ENCODE measurements at places on chromosomes 2 and 18. TPM values are rescaled to one million over a fixed set of nuclear protein-coding genes. Genes with fewer than 3 reads are reported as not detected.

DNA sequence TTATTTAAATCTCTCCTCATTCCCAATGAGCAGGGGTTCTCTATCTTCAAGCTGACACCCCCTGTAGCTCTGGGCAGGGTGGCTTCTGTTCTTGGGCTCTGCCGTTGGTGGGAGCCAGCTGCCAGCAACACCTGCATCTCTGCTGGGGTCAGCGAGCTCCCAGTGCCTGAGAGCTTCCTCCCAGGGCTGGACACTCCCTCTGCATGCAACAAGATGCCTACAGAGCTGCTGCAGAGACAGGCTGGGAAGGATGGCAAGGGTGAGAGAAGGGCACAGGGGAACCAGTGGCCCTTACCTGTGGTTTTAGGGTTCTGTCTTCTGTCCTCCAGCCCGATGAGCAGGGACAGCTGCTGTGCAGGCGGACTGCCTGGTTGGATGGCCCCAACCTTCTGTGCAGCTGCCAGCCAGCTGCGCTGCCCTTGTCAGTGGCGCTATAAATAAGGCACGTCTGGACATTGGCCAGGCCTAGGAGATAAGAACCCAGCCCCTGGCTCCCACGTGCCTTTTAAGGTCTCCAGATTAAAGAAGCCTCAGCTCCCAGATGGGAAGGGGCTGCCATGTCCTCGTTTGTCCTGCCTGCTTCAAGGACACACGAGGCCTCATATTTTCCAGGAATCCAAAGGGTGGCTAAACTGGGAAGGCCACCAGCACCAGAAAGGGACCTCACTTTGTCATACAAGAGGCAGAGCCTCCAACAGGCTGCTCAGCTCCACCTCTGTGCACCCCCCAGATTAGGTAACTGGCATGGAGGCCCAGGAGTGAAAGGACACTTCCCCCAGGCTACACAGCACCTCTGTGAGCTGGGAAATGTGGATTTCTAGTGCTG is 39.5 kb upstream of the FHL2 start:
- no peaks in the 10 kb centered on the region for H3K36me3 ChIP-seq
- H3K4me1 ChIP-seq = peaks cover 2% of the 10 kb centered on the region
- no peak overlapping the region for H3K27ac ChIP-seq

DNA sequence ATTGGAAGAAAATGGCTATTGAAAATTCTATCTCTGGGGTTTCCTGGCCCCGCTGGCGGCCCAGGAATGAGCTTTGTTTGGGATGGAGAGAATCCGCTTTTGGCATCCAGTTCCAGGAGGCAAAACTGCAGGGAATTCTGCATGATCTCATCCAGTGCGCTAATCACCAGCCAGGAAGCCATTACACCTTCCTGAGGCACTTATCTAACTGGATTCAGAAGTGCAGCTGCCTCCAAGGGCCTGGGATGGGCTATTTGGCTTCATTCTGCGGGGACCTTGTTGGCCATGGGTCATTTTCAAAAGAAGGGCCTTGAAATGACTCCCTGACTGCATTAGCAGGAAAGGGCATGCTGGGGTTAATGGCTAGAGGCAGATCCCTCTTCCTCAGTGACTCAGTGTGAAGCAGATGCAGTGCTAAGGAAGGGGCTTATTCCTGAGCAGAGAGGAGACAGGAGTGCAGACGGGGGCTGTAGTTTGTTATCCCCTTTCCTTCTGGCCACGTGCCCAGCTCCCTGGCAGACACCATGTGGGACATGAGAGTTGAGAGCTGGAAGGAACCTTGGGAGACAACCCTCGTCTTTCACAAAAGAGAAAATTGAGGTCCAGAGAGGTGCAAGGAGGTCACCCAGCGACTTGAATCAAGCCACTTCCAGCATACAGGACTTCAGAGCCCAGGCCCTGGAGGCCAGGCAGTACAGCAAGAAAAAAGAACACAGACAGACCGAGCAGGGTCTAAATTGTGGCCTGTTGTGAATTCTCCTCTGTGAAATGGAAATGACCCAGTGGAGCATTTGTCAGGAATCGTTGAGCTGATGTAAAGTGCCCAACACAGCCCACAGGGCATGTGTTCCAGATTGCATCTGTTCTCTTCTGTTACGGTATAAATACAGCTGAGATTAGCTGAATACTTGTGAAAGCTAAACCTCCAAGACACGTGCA is 161.8 kb downstream of the PRKCE start:
- H3K27me3 ChIP-seq = no peaks in the 10 kb centered on the region
- no peak for DNase-seq
- H3K4me1 ChIP-seq = no peaks in the 10 kb centered on the region
- no peaks in the 10 kb centered on the region for H3K36me3 ChIP-seq
- peak overlapping the region; percentile 60 for H3K27ac ChIP-seq

GRCh38 chr2:11491348-11491933 is 25.5 kb upstream of the E2F6 start:
- DNase-seq = no peak
- H3K27ac ChIP-seq = no peak overlapping the region
- H3K27me3 ChIP-seq = peaks cover 44% of the 10 kb centered on the region
- H3K36me3 ChIP-seq = peaks cover 2% of the 10 kb centered on the region
- no peak overlapping the region for H3K4me3 ChIP-seq
- H3K4me1 ChIP-seq = no peaks in the 10 kb centered on the region

Gene DES
- not detected for total RNA-seq

GRCh38 chr18:9380101-9380500 is 45.5 kb downstream of the TWSG1 start:
- no peak overlapping the region for H3K27ac ChIP-seq
- H3K27me3 ChIP-seq = no peaks in the 10 kb centered on the region
- no peak overlapping the region for H3K4me3 ChIP-seq
- no peaks in the 10 kb centered on the region for H3K4me1 ChIP-seq
- peaks cover 5% of the 10 kb centered on the region for H3K36me3 ChIP-seq
- DNase-seq = no peak

Gene TMEM182
- total RNA-seq = 2.9 TPM

DNA sequence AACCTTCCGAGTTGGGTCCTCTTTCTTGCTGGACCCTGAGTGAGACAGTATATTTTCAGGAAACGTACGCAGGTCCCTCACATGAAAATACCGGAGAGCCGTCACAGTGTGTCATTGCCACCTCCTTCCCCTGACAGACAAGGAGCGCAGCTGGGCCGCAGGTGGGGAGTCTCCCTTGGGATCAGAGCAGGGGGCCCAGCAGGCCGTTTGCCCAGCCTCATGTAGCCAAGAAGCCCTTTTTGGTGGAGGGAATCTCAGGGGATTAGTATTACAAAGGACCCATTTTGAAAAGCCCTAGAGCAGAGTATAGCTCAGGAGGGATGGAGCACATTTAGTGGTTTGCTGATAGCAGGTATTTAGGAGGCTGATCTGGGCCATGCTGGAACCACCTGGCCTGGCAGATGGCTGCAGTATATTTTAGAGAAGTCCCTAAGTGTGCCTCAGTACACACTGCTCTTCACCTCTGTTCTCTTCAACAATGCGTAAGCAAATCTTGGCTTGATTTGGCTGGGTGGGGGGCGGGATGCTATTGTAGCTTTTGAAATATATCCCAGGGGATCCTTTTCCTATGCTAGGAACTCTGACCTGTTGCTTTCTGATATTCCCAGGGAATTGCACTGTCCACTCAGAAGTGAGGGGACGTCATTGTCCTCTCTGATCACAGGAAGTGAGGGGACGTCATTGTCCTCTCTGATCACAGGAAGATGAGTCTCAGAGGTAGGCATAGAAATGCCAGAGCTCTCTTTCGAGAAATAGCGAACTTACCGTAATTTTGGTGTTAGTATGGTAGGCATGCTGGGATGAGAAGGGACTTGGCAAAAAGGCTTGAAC is 171.9 kb downstream of the HRH4 start:
- peaks cover 47% of the 10 kb centered on the region for H3K27me3 ChIP-seq
- H3K36me3 ChIP-seq = no peaks in the 10 kb centered on the region
- H3K27ac ChIP-seq = no peak overlapping the region
- no peak overlapping the region for H3K4me3 ChIP-seq
- no peak for DNase-seq
- H3K4me1 ChIP-seq = no peaks in the 10 kb centered on the region

DNA sequence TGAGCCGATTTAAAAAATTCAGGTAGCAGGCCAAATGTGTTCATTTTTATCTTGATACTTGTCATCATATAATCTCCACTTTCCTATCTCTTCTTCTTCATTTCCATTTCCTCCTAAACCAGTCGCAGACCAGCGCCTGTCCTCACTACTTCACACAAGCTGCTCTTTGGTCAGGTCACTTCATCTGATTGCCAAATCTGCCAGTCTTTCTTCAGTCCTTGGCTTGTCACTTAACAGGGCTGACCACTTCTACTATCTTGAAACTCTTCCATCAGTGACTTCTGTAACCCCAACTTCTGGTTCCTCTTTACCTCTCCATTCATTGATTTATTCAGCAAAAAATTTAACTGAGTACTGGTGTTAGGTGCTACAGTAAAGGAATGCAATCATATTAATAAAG is 18.0 kb upstream of the SPRED2 start:
- H3K27me3 ChIP-seq = peaks cover 58% of the 10 kb centered on the region
- no peaks in the 10 kb centered on the region for H3K4me1 ChIP-seq
- H3K27ac ChIP-seq = no peak overlapping the region
- no peak for DNase-seq
- peaks cover 3% of the 10 kb centered on the region for H3K36me3 ChIP-seq

Gene PCGF1
- 28.2 TPM for total RNA-seq

Gene NGEF
- total RNA-seq = not detected

Gene IL36G
- not detected for total RNA-seq

DNA sequence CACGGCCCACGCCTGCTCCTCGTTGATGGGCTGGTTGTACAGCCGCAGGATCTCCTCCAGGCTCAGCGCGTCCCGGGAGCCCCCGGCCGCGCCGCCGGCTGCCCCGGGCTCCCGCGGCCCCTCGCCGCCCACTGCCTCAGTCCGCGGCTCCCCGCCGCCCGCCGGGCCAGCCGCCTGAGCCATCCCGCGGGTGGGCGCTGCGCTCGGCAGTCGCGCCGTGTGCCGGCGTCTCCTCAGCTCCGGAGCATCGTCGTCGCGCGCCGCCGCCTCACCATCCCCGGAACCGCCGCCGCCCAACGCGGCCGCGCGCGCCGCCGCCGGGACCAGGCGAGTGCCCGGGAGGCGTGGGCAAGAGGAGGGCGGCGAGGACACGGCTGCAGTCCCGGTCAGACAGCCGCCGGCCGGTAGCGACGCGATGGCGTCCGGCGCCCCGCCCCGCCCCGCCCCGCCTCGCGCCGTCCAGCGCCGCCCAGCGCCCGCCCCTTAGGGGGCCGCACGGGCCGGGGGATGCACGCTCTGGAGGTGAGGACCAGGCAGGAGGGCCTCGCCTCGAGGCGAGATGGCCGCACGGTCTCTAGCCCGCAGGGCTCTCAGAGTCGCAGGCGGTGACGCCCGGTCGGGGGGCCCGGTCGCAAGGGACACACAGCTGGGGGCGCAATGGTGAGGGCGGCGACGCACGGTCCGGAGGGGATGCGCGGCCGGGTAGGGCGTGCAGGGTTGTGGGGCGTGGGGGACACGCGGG is at the start of gene SPIRE1:
TSS of gene SPIRE1 (minus strand) at position 424 of the 742 bp plus-strand sequence. CDS start at position 183, 241 bp downstream.
- no peaks in the 10 kb centered on the region for H3K36me3 ChIP-seq
- peak; percentile 42 for DNase-seq
- H3K27ac ChIP-seq = peak within 1 kb of the TSS; percentile 57

Gene COL4A3
- total RNA-seq = 0.23 TPM

DNA sequence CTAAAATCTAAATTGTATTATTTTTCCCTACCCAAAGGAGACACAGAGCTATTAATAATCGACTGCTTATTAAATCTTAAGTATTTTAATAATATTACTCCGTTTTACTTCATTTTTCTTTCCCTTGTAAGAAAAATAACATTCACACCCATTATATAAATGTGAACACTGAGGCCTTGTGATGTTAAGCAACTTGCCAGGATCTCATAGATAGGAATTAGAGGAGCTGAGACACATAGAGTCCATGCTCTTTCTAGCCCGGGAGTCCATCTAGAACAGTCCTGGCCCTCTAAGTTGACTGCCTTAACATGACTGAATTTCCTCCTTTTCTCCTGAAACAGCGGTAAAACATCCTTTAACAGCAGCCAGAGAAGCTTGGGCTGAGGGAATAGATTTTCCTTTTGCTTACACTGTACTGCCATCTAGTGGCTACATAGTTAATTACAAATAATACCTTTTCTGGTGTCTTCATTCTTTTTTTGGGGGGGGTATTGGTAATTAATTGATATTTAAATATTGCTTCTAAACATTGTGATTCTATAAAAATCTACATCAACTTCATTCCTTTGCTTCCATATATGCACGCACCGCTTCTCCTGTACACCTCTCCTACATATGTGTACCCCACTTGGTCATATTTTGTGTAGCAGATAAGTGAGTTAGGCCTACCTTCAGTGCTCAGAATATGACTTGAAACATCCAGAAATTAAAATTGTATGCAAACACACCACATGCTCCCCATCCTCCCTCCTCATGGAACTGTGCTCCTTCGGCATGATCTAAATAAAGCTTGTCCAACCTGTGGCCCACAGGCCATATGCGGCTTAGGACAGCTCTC is 125.8 kb upstream of the HNMT start:
- no peak overlapping the region for H3K4me3 ChIP-seq
- H3K36me3 ChIP-seq = no peaks in the 10 kb centered on the region
- H3K27ac ChIP-seq = no peak overlapping the region
- DNase-seq = no peak
- no peaks in the 10 kb centered on the region for H3K4me1 ChIP-seq
- peaks cover 22% of the 10 kb centered on the region for H3K27me3 ChIP-seq

- H3K4me3 ChIP-seq = no peak overlapping the region
- peaks cover 17% of the 10 kb centered on the region for H3K4me1 ChIP-seq
- H3K36me3 ChIP-seq = peaks cover 2% of the 10 kb centered on the region
- no peak for DNase-seq
Observed at GRCh38 chr2:54639609-54640008, 83.9 kb upstream of the EML6 start.

Gene KCNE4
- not detected for total RNA-seq

DNA sequence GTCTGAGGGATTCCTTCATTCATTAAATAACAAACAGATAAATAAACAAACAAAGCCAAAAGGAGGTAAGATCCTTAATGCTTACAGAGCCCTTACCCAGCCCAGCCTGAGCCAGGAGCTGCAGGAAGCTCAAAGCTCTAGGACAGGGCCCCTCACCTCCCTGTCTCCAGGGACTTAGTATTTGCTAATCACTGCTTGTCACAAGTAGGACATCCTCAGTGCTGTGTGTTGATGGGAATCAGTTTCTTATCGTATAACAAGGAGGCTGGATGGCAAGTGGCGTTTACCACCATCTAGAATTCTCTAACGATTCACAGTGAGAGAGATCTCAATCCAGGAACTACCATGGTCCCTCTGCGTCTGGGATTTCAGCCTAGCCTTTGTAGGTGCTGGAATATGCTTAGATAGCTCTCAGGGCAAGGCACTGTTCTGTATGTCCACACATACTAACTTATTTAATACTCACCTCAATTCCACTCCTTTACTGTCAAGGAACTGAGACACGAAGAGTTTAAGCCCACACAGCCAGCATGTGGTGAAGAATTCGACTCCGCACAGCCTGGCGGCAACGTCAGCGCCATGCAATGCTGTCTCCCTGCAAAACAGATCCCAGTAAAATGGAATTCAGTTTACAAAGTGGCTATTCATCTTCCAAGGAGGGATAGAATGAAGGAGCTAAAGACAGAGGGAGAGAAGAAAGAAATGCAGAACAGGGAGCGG is 164.8 kb downstream of the MYCN start:
- H3K4me1 ChIP-seq = no peaks in the 10 kb centered on the region
- no peak overlapping the region for H3K27ac ChIP-seq
- no peak overlapping the region for H3K4me3 ChIP-seq
- H3K27me3 ChIP-seq = no peaks in the 10 kb centered on the region

All from T-helper 17 cell (primary cell).